Kidney (tissue), 22 donors: ENCODE measurements at places on chromosomes 7 and 10.

GRCh38 chr7:74483402-74484336, 30.0 kb downstream of the GTF2IRD1 start:
- DNase-seq, result peak; percentile 84
- no peaks in the 10 kb centered on the region for H3K27me3 ChIP-seq
- H3K4me1 ChIP-seq, result peaks cover 26% of the 10 kb centered on the region
- peak overlapping the region; percentile 43 for H3K4me3 ChIP-seq

- no peak for DNase-seq
- H3K27me3 ChIP-seq, result no peaks in the 10 kb centered on the region
- no peak overlapping the region for H3K27ac ChIP-seq
- H3K4me1 ChIP-seq, result no peaks in the 10 kb centered on the region
- no peaks in the 10 kb centered on the region for H3K36me3 ChIP-seq
These were observed 382.2 kb upstream of the NRP1 start for GRCh38 chr10:33716501-33717267.

- DNase-seq, result peak; percentile 71
- H3K36me3 ChIP-seq, result no peaks in the 10 kb centered on the region
- H3K27ac ChIP-seq, result no peak overlapping the region
- H3K4me3 ChIP-seq, result no peak overlapping the region
- H3K27me3 ChIP-seq, result no peaks in the 10 kb centered on the region
- H3K4me1 ChIP-seq, result no peaks in the 10 kb centered on the region
These were observed 980 bp downstream of the ADAM8 start for GRCh38 chr10:133275684-133276092.

GRCh38 chr7:5638994-5639393, 142.5 kb downstream of the RNF216 start:
- DNase-seq, result no peak
- peaks cover 13% of the 10 kb centered on the region for H3K4me1 ChIP-seq
- peaks cover 10% of the 10 kb centered on the region for H3K36me3 ChIP-seq
- no peak overlapping the region for H3K4me3 ChIP-seq

DNA sequence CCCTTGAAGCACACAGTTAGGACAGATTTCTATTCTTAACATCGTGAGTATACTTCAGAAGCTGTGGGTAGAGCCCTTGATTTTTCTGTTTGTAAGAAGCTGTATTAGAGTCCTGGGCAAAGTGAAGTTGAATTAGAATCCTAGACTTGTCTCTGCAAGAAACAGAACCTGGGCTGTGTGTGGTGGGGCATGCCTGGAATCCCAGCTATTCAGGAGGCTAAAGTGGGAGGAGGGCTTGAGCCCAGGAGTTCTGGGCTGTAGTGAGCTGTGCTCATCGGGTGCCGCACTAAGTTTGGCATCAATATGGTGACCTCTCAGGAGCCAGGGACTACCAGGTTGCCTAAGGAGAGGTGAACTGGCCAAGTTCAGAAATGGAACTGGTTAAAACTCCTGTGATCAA, 183.4 kb downstream of the GNAI1 start:
- DNase-seq, result no peak
- H3K4me1 ChIP-seq, result no peaks in the 10 kb centered on the region
- H3K36me3 ChIP-seq, result no peaks in the 10 kb centered on the region
- H3K4me3 ChIP-seq, result no peak overlapping the region

GRCh38 chr7:35504365-35504764, 190.6 kb downstream of the HERPUD2 start:
- peaks cover 2% of the 10 kb centered on the region for H3K4me1 ChIP-seq
- H3K27ac ChIP-seq, result no peak overlapping the region
- H3K4me3 ChIP-seq, result no peak overlapping the region
- no peaks in the 10 kb centered on the region for H3K27me3 ChIP-seq
- no peak for DNase-seq

- no peaks in the 10 kb centered on the region for H3K36me3 ChIP-seq
- no peaks in the 10 kb centered on the region for H3K4me1 ChIP-seq
- no peaks in the 10 kb centered on the region for H3K27me3 ChIP-seq
- no peak overlapping the region for H3K4me3 ChIP-seq
These were observed 26.4 kb downstream of the C10orf71 start for GRCh38 chr10:49325131-49325915.
